ENCODE measurements at places on chromosomes 3 and 15.

DNA sequence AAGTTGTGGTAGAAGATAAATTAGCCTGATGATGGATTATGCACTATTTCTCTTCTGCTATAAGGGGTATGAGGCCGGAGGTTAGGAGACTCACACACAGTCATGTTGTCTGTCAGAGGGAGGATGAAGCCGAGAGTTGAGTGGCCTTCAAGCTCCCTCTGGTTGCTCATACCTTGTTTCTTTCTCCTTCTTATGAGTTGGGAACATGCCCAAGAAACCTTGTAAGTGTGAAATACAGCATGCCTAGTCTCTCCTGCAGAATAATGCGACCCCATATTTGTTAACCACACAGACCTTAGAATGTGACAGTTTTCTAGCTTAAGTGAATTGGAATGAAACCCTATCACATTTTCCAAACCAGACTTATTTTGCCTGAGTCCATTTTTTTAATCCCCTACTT lies 366.7 kb downstream of the PTPRG start:
- DNase-seq: no peak

- no peak for DNase-seq
Observed at GRCh38 chr3:108552267-108553159, 36.7 kb downstream of the CIP2A start.

DNA sequence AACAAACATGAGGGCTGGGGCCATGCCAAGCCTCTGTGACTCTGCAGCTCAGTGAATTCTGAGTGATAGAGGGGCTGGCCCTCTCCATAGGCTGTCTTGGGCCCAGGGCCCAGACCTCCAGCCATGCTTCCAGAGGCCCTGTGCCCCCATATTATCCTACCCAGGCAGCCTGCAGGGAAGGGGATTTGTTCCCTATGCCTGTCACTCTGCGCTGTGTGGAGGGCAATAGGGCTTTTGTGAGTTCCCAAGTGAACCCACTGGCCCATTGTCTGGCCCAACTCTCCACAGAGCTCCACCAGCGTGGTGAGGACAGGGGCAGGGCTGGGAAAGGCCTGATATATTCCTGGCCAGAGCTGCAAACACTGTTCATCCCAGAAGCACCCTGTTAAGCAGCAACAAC lies 113.2 kb downstream of the EPHB1 start:
- no peak for DNase-seq

DNA sequence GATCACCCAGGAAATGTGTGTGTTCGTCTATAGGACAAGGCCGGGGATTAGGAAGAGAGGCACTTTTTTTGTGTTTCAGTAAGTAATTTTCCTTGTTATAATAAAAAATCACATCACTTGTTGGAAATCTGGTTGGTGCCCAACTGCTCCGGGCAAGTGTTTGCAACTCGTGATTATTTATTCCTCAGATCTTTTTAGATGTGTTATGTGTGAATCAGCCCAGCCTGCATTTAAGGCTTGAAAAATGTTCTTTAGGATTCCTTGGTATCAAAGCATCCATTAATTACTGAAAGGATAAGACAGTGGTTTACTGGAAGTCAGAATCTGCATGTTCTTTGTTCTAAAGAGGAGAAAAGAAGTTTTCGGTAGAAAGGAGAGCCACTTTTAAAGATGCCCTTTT lies 345.6 kb downstream of the FEZF2 start:
- DNase-seq: no peak

DNA sequence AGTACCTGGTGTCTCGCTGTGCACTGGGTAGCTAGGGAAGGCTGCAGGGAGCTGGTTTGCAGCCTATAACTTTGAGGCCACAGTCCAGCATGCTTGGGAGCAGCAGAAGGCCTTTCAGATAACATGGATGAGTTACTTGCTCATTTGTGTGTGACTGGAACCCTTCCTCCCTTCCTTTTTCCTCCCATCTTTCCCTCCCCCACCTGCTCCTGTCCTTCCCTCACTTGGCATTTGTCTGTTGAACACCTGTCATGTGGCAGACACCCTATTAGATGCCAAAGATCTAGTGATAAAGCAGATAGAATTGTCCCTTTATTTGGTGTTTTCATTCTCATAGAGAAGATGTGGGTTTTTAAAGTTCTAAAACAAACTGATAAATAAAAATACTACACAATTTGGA lies 71.6 kb downstream of the LRTM1 start:
- DNase-seq: no peak

- DNase-seq: no peak
Observed at GRCh38 chr15:73982222-73982962, 9.7 kb downstream of the STOML1 start.

GRCh38 chr3:40191850-40192448 lies 117.6 kb upstream of the EIF1B start:
- no peak for DNase-seq

- DNase-seq: no peak
Observed at GRCh38 chr15:89244574-89244903, 760 bp downstream of the FANCI start.

DNA sequence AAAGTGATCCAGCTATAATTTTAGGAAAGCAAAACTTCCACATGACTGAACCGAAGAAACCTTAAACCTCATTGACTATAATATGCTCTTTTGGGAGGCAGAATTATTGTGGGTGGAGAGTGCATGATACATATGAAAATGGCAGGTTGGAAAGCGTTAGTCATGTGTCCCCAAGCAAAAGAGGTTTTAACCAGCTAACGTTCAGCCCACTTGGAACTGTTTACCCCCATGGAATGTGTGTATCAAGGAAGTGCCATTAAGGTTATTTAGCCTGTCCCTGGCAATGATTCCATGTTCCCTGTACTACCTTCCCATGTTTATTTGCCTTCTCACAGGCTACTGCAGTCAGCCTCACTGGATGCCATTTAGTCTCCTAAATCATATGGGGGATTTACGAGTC lies 44.1 kb upstream of the LRRC58 start:
- no peak for DNase-seq

DNA sequence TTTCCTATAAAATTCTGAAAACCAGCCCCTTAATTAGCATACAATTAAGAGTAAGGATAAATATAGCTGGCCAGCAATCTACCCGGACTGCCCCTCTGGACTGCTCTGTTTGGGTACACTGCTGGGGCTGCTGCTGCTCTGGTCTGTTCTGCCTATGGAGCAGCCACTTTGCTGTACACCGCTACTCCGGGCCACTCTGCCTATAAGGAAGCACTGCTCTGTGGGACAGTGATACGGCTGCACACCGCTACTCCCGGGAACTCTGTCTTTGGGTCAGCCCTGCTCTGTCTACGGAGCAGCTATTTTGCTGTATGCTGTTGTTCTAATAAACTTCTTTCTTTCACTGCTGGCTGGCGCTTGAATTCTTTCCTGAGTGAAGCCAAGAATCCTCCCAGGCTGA lies 316.5 kb upstream of the PLSCR5 start:
- DNase-seq: no peak

GRCh38 chr15:43968551-43968950 lies 141.7 kb downstream of the WDR76 start:
- DNase-seq: no peak

DNA sequence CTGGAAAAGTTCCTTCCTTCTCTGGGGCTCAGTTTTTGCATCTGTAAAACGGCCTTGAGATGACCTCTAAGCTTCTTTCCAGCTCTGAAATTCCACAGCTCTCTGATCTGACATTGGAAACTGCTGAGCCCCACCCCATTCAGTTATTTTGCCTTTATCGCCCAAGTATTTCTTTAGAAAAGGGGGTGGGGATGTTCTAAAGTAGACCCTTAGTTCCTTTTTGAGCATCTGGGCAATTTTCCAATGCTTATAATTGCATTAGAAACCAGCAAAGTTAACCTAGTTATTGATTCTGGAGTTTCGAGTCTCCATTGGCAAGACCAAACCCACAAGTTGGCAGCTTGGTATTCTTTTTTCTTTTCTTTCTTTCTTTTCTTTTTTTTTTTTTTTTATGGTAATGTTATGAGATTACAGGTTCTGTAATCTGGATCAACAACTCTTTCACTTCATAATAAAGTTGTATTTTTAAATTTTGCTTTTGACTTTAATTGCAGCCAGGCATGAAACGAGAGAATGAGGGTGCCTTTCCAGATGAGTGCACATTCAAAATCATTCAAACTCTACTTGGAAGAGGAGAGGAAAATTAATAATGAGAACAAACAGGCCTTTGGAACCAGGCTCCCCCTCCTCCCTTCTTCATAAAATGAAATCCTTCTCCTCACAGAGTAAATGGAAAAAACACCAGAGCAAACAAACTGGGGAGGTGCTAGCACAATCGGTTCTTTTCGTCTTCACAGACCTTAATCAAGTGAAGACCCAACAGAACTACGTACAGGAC lies 76.8 kb upstream of the LRIG1 start:
- DNase-seq: no peak

DNA sequence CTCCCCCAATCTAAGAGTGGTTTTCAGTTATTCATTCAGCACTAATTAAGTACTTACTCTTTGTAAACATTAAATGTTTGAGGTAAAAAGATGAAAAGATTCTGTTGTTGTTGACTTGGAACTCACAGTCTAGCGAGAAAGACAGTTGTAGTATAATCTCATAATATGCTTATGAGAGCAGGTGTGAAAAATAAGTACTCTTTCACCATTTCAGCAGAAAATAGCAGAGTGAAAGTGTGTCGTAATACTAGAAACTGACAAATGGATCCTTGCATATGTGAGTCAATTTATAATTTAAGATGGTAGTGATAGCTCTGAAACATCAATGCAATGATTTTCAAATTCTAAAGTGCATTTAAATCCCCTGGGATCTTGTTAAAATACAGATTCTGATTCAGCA lies 618.8 kb upstream of the CCDC54 start:
- DNase-seq: no peak

DNA sequence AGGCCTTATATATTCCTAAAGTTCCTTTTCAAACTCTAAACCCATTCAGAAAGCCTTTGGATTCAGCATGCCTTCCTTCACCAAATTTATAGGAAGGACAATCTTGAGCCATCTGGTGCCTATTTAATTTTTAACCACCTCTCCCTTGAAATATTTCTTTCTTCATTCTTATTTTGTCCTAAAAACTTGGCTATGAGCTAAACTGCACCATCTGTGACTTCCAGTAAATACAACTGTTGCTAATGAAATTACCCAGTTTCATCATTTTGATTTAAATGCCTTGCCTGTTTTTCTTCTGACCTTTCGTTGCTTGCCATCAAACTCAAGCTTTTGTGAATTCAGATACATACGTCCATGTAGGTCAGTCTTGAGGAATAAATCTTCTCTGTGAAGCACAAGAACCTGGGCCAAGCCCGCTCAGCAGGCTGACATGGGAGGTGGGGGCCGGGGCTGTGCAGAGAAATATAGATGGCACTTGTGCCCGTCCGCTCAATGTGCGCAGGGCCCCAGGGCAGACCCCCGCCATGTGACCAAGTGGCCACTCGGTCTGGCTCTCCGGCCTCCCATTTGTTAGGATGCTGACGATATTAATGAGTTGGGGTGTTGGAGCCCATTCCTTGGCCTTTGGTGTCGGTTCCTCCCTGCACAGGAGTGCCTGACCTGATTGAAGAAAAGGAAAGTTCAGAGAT lies 335.9 kb downstream of the VPS13C start:
- DNase-seq: no peak

- no peak for DNase-seq
Observed at GRCh38 chr3:136937175-136937574, 20.6 kb upstream of the IL20RB start.

GRCh38 chr3:178562947-178563232 lies 26.7 kb downstream of the KCNMB2 start:
- DNase-seq: no peak

DNA sequence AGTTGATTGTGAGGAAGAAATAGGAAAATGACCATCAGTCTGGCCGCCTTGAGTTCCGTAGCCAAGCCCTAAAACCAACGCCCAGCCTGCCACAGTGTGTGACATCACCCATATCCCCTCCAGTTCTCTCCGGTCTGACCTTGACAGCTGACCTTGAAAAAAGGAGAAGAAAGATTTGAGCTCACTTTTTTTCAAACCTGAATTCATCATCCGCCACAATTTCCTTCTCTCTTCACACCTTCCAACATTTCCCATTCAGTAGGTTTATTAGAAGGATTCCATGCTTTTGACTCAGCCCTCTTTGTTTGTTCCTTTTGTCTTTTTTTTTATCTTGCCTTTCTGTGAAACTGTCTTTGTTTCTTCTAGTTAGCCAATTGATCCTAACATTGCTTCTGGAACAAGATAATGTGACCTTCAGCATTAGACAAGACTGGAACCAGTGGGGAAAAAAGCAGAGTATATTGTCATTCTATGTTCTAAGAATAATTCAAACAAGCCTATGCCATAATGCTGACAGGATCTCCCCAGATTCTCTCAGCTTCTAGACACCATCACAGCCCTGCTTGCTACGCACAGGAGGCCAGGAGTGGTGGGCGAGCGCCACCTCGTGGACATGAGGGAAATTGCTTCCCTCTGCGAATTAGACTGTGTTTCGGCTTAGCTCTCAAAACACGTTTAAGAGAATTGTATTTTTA lies 283.1 kb downstream of the FGF12 start:
- no peak for DNase-seq

DNA sequence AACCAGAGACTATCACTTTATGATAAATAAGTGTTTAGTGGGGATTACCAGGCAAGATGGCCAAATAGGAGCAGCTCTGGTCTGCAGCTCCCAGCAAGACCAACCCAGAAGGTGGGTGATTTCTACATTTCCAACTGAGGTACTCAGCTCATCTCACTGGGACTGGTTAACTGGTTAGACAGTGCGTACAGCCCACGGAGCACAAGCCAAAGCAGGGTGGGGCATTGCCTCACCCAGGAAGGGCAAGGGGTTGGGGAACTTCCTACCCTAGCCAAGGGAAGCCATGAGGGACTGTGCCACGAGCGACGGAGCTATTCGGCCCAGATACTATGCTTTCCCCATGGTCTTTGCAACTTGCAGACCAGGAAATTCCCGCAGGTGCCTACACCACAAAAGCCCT lies 171.0 kb downstream of the CTNNB1 start:
- DNase-seq: no peak

- DNase-seq: peak; percentile 7
Observed at GRCh38 chr15:55108858-55109518, 87.8 kb downstream of the RSL24D1 start.

DNA sequence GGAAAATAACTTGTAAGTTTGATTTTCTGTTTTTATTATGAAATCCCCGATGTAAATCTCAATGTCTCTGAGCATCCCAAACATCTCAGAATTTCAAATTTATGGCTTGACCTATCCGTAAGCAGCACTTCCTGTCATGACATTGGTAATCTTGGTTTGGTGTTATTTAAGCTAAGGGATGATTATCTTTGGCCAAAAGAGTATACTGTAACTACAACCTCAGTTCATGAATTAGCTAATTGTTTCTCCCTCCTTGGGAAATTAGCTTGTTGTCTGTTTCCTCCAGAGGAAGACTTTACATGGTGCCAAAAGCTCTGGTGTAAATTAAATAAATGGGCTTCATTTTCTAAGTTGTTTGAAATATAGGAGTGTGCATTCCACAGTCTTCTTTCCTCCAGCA lies 28.1 kb upstream of the SPRED1 start:
- no peak for DNase-seq

DNA sequence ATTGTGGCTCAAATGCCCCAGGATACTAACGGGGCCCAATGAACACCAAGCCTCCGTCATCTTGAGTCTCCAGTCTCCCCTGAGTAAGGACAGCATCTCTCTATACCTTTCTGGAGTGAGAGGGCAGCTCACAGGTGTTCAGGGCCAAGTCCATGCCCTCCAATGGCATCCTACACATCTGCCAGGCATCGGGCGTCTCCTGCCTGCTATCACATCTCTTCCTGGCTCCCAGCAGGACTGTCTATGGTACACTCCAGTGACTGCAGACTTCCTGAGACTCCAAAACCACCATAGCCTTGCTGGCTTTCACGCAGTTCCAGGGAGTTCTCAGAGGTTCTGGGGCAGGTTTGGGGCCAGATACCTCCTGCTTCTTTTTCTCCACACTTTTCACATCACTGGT lies 28.3 kb downstream of the CX3CR1 start:
- DNase-seq: no peak

Measured in stimulated activated CD4-positive, alpha-beta T cell treated with anti-CD3 and anti-CD28 coated beads, Interleukin-1b, Interleukin-23, amount 100 ng/mL, for 1 hour (primary cell).